ENCODE measurements at places on chromosomes 13 and 19. TPM values are rescaled to one million over a fixed set of nuclear protein-coding genes. Genes with fewer than 3 reads are reported as not detected.
A peak's percentile ranks its signal among the peaks of the same experiment; 100 is the strongest.

DNA sequence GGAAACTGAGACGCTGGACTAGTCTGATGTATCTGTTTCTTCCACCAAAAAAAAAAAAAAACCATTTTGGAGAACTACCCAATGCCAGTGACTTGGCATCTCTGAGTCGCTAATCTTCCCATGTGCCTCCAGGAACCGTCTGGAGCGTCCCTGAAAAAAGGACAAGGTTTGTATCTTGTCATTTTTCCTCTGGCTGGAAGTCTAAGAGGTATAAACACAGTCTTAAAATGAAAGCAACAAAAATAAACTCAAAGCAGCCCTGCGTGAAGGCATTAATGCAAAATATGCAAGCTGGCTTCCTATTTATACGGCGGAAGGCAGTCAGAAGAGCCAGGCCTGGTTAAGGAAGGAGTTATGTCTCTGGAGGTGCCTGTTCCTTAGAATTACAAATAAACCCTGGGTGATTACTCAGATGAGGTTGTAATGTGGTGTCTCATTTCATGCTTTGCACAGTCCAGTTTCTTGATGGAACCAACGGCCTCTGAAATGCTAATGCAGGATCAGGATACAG is 20.3 kb downstream of the ACTN4 start:
- DNase-seq: no peak

The LAIR2 gene
- total RNA-seq: not detected

The CCDC124 gene
- 30.0 TPM for total RNA-seq

The FFAR1 gene
- total RNA-seq: not detected

- peak; percentile 71 for DNase-seq
Observed at GRCh38 chr13:39777527-39778061, 122.1 kb downstream of the COG6 start.
